ENCODE measurements at places on chromosomes 5 and 9.

DNA sequence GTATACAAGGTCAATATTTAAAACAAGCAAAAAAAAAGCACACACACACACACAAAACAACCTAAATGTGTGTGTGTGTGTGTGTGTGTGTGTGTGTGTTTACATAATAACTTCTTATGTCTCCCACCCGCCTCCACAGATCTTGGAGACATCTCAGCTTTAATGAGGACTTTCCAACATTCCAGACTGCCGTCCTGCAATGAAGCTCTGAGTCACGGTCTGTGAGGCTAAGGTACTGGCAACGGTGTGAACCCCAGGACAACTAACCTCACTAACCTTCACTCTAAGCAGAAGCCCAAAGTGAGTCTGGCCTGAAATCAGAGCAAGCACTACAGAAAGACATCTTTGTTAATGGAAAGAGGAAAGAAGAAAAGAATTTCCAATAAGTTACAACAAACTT, 22.3 kb downstream of the ZNF474 start:
- DNase-seq, result no peak

- DNase-seq, result no peak
Measured at GRCh38 chr5:90015584-90016018, 394.0 kb downstream of the CETN3 start.

DNA sequence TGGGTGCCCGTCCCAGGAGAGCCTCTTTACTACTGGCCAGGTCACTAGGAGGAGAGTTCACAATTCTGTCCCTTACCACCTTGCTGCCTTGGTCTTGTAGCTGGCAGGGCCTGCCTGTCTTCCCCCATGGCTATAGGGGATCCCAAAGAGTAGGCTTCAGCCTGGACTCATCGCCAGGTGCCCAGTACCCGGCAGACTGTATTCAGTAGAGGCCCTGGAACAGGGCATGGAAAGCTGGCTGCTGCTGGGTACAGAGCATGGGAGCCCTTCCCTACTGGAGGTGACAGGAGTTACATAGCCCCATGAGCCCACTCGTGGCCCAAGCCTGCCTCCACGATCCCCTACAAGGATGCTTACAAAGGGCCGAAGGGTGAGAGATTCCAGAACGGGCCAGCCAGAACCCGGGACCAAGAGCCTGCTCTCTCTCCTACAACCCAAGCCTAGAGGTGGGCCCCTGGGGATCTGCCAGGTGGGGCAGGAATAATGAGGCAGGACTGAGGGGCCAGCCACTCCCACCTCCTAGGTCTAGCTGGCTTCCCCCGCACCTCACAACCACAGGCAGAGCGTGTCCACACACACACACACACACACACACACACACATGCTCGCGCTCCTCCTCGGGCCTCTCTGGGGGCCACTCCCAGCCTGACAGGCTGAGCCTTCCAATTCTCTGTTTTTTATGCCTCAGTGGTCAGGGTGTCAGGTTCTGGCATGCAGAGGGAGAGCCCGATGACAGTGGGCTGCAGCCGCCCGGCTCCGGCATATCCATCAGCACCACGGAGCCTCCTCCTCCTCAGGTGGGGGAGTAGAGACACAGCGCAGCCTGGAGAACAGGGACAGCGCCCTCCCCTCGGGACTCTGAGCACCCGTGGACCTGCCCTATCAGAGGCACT, 186.0 kb downstream of the PAX5 start:
- no peak for DNase-seq

DNA sequence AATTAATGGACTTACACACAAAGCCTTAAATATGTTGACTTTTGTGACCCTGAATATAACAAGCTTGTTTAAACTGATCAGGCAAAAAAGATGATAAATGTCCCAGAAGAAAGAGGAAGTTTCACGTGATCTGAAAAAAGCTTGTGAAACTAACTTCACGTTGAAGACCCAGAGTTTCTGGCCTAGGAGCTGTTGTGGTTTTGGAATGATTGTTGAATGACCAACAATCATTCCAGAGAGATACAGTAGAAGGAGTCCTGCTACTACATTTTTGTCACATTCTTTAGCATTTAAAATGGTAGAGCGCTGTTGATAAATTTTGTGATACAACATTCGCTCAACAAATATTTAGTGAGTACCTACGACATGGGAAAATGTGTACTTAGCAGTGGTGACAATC, 143.1 kb upstream of the FBN2 start:
- no peak for DNase-seq

DNA sequence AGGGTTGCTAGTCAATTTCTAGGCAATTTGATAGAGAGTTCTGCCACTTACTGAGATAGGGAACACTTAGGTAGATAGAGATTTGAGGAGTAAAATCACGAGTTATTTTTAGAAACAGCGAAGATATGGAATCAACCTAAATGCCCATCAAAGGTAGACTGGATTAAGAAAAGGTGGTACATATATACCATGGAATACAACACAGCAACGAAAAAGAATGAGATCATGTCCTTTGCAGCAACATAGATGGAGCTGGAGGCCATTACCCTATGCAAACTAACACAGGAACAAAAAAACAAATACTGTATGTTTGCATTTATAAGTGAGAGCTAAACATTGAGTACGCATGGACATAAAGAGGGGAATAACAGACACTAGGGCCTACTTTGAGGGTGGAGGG, 9.7 kb downstream of the ELL2 start:
- no peak for DNase-seq

GRCh38 chr9:14273696-14274121, 40.2 kb downstream of the NFIB start:
- DNase-seq, result no peak

GRCh38 chr9:133632806-133633680, 3.1 kb upstream of the DBH start:
- DNase-seq, result no peak

- no peak for DNase-seq
Measured at GRCh38 chr5:95272316-95272929, 12.5 kb downstream of the MCTP1 start.

DNA sequence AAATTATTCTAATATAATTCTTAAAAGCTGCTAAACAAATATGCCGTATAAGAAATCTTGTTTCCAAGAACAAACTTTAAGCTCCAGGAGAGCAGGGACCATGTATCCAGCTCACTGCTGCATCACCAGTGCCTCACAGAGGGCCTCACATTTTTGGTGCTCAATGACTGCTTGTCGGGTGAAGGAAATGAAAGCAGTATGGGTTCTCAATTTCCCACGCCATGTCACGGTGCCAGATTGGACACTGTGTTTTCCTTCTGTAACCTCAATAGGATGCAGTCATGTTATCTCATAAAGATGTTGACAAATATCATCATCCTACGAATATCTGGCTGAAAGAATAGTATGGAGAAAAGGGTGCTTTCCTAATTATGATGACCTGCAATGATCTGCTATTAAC, 64.7 kb downstream of the POU5F2 start:
- DNase-seq, result no peak

DNA sequence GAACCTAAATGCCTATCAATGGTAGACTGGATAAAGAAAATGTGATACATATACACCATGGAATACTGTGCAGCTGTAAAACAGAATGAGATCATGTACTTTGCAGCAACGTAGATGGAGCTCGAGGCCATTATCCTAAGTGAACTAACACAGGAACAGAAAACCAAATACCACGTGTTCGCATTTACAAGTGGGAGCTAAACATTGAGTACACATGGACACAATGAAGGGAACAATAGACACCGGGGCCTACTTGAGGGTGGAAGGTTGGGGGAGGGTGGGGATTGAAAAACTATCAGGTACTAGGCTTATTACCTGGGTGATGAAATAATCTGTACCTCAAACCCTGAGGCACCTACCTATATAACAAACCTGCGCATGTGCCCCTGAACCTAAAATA, 22.4 kb upstream of the DEPDC1B start:
- DNase-seq, result no peak

DNA sequence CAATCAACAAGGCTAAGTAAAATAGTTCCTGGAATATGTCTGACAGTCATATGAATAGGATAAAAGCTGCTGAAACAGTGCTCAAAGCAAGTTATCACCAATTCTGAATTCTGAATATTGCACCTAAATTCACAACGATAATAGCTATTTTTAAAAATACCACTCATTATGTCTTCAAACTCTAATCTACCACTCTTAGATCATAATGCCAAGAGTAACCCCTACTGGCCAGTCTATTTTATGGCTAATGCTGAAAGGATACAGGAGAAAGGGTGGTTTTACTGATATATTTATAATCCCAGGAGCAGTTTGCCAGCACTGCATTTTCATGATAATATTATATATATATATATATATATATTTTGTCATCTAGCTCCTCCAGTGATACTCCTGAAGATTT, 232.8 kb downstream of the PDE4D start:
- DNase-seq, result peak; percentile 21

GRCh38 chr5:93572608-93573353, 8.2 kb downstream of the NR2F1-AS1 start:
- no peak for DNase-seq

DNA sequence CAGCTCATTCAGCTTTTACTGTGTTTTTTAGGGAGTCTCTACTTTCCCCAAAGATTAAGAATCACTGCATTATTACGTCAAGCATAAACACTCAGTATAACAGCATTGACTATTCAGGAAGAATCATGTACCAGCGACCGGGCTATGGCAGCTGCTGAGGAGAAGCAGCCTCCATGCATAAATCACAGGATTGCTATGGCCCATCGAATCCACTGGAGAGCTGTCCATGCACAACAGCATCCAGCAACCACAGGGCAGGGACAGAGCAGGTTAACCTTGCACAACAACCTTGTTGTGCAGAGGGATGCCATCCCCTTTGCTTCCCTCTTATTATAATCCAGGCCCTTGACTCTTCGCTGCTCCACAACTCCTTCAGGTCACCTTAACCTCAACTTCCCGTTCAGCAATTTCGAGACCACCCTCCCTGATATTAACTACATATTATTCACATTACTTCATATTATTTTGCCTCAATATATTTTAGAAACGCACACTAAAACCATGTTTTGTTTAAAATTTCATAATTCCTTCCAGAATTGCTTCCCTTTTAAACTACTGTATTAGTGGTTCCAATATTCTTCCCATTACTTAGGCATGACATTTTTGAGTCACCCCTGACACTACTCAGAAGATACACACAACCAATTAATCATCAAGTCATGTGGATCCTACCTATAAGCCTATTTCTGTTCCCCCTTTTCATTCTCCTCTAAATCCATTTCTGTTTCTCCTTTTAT, 991 bp downstream of the IARS1 start:
- no peak for DNase-seq

DNA sequence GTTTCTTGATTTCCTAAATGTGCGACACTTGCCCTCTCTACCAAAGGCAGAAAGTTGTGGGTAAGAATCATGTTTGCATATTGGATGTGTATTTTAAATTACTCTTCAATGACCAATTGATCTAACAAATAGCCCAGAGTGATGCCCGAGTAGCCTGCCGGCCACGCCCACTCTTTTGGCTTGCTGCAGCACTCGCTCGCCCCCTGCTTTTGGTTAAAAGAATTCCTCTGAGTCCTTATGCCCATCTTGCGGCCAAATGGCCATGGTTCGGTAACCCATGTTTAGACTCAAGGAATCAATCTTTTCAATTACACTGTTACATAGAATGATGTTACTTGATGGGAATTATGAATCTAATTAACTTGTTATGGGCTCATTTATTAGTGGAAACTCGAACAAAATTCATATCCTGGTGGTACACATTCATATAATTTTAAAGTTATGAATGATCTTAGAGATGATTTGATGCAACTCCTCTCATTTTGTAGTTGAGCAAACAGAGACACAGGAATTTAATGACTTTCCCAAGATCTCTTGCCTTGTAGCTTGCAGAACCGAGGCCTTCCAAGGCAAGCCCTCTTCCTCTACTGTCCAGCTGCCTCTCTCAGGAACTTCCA, 36.5 kb downstream of the PPIC start:
- no peak for DNase-seq

DNA sequence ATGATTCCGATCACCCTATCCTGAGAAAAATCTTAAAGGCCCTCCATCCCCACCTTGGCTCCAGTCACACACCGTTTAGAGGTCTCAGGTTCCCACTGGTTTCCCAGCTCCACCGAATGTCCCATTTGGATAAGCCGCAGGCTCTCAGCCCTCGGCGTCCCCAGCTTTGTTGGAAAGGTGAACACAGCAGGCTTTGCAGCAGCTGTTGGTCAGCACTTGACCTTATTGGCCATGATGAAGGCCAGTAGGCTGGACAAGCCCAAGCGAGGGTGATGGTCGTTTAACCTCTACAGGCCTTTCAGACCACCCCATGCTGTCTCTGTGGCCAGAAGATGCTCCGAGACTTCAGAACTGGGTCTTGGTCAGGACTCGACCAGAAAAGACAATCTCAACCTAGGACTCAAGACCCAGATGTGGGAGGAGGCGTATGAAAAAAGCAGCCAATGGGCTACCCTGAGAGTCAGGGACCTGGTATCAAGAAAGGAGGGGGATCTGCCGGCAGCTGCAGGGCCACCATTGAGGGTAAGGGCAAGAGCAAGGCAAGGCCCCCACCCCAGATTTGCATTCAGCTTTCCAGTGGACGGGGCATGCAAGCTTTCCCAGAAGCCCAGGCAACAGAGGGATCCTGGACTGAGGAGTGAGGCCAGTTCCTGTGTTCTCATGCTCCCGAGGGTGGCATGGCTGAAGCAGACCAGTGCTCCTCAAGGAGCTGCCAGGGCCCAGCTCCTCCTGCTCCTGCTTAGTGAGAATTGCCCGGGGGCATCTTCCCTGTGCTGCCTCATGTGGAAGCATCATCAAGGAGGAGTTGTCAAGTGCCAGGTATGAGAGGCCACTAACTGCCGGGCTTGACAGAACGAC, 13.4 kb downstream of the UBE2QL1 start:
- DNase-seq, result no peak

DNA sequence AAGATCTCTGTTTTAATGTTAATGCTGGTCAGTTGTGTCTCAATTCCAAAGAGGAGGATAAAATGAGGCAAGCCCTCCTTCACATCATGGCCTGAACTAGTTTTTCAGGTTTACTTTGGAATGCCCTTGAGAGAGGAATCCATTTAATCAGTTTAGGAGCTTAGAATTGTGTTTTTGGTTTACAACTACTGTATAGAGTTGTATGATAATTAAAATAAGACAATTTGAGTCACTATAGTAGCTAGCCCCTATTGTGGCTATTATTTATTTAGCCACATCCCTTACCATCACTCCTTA, 107.8 kb upstream of the PRLR start:
- no peak for DNase-seq

- DNase-seq, result no peak
Measured at GRCh38 chr9:14275331-14275730, 38.6 kb downstream of the NFIB start.

DNA sequence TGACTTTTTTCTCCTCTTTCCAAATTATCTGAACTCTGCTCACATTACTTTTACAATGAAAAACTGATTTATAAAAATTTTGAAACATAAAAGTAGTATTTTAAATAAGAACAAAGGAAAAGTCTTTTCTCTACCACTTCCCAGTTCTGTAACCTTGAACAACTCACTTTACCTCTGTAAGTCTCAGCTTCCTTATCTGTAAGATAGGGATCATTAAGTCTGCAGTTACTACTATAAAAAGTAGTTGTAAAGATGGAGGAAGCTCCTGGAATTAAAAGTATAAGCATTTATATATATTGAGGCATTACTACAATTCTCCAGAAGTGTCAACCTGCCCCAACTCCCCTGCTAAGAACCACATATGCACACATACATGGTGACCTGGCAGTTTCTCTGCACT, 88.0 kb downstream of the TTC39B start:
- DNase-seq, result no peak

- DNase-seq, result no peak
Measured at GRCh38 chr9:133584559-133585476, 24.4 kb downstream of the FAM163B start.

Measured in DMS 273 treated with DMSO at 0.1 percent for 48 hours (cell line).